CD4-positive, alpha-beta T cell treated with Interleukin-6 at 100 ng/mL for 8 hours (primary cell): ENCODE measurements at places on chromosomes 2 and 18.

- no peak for DNase-seq
These were observed 276.4 kb upstream of the CXCR4 start for GRCh38 chr2:136394136-136395060.

- DNase-seq: no peak
These were observed 1317.4 kb upstream of the CDH2 start for GRCh38 chr18:29494371-29494770.

GRCh38 chr18:2905854-2906703, 59.3 kb downstream of the EMILIN2 start:
- DNase-seq: peak; percentile 29

- DNase-seq: no peak
These were observed 114.5 kb upstream of the ALPP start for GRCh38 chr2:232264081-232264480.

GRCh38 chr2:120174963-120175581, 48.1 kb downstream of the TMEM185B start:
- peak; percentile 60 for DNase-seq

GRCh38 chr2:238130111-238130695, 8.3 kb upstream of the KLHL30 start:
- DNase-seq: no peak

GRCh38 chr2:158049129-158049855, 52.4 kb upstream of the UPP2 start:
- DNase-seq: no peak

DNA sequence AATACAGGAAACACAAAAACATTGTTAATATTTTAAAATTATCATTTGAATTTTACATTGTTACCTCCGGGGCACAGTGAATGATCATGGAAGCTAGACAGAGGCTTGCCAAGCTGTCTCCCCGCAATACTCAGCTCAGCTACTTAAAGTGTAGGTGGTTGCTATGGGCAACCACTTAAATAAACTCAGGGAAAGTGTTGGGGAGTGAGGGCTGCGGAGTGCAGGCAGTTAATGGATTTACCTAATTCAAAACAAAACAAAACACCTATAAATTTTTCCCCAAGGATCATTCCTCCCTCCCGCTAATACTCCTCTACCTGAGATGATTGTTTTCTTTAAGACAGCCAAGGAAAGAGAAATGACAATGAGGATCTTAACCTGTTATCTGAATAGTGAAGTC, 349.5 kb downstream of the TGIF1 start:
- no peak for DNase-seq

DNA sequence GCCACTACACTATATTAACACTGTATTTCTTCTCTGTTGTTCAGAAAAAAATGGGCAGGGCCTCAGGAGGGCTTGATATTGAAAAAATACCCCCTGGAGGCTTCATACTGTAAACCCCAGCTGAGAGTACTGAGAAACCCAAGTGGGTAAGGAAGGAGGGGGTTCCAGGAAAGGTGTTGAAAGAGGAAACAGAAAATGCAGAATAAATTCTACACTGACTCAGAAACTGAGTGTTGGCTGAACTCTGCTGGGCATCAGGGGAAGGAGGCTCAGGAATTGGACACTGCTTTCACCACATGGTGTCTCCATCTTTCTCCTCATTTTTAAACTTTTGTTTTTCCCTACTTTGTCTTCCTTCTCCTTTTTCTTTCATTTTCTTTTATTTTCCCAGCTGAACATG, 253.7 kb downstream of the DYM start:
- no peak for DNase-seq

GRCh38 chr2:219448776-219449341, 14.2 kb downstream of the SPEG start:
- DNase-seq: no peak

- DNase-seq: no peak
These were observed 123.2 kb downstream of the OLA1 start for GRCh38 chr2:174125090-174125489.

GRCh38 chr18:74430806-74431571, 26.1 kb downstream of the DIPK1C start:
- no peak for DNase-seq
